ENCODE measurements at places on chromosomes 5 and 9.

GRCh38 chr9:110472111-110472510 is 107.4 kb downstream of the SVEP1 start:
- no peak for DNase-seq

- DNase-seq, result no peak
Observed at GRCh38 chr5:158288272-158288657, 429.3 kb upstream of the CLINT1 start.

- no peak for DNase-seq
Observed at GRCh38 chr5:3891113-3891512, 295.5 kb downstream of the IRX1 start.

DNA sequence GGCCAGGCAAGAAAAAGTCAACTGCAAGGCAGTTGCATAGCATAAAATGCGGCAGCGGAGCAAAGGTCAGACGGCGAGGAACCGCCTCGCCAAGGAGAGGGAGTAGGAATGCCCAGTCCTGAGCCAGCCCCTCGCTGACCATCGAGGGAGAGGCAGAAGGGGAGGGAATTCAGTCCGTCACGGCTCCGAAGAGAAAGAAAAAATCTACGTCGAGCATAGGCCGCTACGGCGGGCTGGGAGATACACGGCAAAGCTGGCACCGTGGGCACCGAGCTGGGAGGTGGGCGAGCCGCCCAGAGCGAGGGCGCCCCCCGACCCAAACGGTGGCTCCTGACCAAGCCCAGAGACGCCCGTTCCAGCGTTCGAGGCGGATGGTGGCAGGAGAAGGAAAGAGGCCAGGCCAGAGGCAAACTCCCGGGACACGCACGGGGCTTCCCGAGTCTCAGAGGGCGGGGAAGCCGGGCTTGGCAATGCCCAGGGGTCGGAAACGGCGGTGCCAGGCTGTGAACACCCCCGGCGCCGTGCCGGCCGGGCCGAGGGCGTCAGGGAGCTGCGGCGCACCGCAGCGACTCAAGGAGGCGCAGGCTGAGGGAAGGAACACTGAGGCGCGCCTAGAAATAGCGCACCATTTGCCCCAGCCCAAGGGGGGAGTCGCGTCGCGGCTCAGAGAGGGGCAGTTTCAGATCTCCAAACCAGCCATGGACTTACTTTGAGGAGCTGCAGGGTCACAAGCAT is 518 bp downstream of the SPRY4 start:
- DNase-seq, result peak; percentile 58

DNA sequence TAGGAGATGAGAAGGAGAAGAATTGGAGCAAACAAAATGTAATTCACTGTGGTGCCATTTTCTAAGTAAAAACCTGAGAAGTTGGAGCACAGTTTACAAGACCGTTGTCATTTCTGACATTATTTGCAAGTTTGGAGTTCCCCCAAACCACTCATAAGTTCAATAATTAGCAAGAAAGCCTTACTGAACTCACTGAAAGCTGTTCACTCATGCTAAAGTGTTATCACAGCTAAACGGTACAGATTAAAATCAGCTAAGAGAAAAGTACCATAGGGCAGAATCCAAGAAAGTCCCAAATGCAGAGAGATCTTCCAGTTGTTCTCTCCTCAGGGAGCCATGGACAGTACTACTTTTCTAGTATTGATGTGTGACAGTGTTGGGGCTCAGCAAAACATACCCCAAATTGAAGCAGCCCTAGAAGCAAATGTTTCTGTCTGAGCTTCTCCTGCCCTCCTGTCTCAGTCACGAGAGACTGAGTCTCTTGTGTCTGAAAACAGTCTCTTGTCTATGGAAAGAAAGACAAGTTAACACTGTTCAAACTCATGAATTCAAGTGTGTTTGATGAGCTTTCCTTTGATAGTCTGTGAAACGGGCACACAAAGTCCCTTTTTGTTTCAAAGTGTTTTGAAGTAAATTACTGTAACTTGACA is 221.2 kb downstream of the GABRG2 start:
- no peak for DNase-seq

DNA sequence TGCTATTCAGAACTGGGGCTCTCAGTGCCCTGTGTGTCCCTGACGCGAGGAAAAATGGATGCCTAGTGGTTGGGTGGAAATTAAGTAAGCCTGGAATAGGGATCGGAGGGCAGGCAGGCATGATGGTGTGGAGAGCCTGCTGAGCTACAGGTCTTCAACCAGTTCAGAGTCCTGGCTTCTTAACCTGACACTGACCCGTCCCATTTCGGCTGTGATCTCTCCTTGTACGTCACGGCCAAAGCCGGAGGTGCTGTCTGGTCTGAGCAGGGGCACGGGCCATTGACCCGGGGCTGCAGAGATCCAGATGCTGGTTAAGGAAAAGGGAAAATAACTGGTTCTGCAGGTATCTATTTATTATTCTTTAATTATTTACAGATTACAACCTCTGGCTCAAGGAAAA is 27.9 kb downstream of the RHOBTB3 start:
- DNase-seq, result no peak

DNA sequence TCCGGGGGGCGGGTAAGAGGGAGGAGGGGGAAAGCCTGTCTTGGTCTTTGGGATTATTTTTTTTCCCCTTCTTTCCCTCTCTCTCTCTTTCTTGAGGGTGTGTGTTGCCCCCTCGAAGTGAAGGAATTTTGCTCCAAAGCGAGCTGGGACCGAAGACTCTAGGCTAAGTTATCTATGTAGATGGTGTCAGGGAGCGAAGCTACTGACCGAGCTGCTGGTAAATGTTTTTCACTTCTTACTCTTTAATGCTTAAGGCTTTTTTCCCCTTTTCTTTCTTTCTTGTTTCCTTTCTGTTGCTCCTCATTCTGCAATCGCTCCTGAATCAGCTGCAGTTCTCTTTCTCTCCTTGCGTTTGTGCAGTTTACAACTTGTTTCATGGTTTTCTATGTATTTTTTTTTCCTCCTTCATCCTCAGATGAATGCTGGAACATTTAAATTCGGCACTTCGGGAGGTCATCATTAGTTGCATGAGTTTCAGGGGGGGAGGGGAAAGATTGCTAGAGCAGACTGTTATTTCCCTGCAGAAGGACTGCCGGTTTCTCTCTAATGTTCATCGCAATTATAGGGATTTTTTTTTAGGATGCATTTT is 1312.0 kb upstream of the WWC1 start:
- no peak for DNase-seq

DNA sequence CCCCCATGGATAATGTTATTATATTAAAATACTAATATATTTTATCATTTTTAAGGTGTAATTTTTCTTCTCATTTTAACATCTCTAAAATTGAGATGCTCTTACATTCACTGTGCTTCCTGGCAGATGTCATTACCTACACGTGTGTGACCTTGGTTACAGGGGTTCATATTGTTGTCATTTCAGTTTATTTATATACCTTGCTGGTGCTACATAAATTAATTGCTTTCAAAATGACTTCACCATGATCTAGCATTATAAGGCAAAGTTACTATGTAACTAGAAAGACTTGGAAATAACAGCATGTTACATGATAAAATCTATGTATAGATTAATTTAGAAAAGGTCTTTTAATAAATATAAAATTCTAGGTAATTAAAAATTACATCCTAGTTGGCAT is 60.9 kb downstream of the ARHGEF28 start:
- DNase-seq, result no peak

DNA sequence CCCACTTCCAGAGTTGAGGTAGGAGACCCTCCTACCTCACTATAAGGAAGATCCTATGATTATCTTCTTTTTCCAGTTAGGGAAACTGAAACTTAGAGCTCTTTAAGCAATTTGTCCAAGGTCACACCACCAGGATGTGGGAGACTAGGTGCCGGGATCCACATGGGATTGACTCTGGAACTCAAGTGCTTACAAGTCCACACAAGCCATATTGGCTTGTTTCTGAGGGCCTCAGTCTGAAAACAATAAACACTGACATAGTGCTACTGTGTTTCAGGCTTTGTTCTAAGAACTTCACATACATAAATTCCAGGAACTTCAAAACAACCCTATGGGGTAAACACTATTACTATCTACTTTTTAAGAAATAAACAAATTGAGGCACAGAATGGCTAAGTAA is 481.3 kb downstream of the ZSWIM6 start:
- no peak for DNase-seq

DNA sequence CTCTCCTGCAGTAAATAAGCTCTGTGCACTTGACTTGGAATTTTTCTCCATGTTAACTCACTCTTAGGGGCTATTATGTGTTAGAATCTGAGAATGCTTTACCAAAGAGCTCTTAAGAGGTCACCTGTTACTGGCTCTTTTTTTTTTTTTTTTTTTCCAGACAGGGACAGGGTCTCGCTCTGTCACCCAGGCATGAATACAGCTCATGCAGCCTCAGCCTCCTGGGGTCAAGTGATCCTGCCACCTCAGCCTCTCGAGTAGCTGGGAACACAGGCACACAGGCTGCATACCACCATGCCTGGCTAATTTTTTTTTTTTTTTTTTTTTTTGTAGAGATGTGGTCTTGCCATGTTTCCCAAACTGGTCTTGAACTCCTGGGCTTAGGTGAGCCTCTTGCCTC is 22.1 kb downstream of the HMGXB3 start:
- no peak for DNase-seq

- DNase-seq, result no peak
Observed at GRCh38 chr5:89816038-89816437, 593.5 kb downstream of the CETN3 start.

- no peak for DNase-seq
Observed at GRCh38 chr5:23483090-23483489, 24.3 kb upstream of the PRDM9 start.

GRCh38 chr9:75880618-75881017 is 9.9 kb upstream of the PCSK5 start:
- no peak for DNase-seq

GRCh38 chr9:134517069-134517680 is 124.4 kb upstream of the COL5A1 start:
- DNase-seq, result no peak

DNA sequence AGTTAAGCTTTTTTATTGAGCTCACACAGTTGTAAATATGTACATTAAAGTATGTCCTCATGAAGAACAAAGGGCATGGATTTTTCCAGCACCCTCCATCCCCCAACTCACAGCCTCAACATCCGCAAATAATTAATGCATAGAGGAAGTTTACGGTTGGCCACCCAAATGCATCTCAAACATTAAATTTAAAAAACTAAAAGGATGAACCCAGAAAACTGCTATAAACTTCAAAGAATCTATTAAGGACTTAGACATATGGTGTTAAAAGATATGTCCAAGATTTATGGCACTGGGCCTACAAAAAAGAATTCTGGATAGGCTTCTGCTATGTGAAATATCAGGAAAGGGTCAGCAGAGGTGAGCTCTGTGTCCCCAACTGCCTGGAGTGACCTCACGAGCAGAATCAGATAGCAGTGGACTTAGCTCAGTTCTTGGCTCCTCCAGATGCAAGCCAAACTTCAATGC is 54.0 kb upstream of the TNC start:
- DNase-seq, result no peak

- no peak for DNase-seq
Observed at GRCh38 chr5:124650951-124651662, 95.3 kb downstream of the ZNF608 start.

GRCh38 chr5:96538808-96539250 is 105.8 kb upstream of the PCSK1 start:
- no peak for DNase-seq

DNA sequence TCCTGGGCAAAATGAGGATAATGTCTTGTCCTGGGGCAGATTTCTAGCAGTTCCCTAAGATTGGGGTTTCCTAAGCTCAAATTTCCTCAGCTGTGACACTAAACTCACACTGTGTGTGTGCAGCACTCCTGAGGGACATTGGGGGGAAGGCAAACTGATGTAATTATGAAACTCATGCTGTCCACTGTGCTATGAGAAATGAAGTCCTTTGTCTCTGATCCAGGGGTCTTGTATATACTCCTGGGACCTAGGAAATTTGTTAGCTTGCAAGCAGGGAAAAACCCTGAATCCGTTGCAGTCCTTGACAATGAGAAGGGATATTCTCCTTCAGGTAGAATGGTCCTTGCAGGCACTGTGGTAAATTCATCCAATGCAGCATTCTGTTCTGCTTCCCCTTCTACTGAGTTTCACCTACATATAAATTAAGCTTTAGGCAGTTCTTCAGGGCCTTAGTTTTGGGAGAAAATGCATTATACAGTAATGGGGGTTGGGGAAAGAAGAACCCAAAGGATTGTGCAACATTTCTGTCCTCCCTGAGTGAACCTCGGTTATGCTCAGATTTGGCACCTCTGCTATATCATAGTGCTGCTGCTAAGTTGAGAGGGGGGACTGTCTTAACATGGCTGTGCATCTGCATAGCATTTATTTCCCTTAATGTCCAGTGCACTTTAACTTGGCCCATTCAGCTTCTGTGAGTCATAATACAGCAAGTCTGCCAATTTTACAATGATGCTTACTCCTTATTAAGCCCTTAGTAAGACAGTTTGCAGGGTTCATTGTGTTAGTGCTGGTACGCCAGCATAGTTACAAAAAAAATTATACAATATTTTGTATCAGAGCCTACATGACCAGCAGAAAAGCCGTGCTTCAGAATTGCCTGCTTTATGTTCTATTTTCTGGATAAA is 80.2 kb downstream of the PJA2 start:
- DNase-seq, result no peak

- DNase-seq, result no peak
Observed at GRCh38 chr9:15115702-15116101, 191.3 kb downstream of the TTC39B start.

- DNase-seq, result no peak
Observed at GRCh38 chr5:178372142-178372571, 139.6 kb upstream of the PHYKPL start.

DNA sequence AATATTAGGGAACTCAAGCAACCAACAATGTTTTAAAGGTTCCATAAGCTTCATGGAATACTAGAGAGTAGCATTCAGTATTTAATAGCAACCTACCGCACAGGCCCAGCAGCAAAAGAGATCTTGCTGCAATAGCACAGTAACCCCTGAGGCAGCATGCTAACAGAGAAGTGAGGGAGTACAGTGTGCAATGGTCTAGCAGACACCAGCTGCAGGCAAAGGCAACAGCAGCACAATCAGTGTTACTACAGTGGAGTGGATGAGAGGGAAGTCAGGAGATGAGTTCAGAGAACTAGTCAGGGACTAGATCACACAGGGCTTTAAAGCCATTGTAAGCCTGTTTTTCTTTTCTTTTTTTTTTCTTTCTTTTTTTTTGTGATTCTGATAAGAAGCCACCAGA is 2.8 kb downstream of the TICAM2 start:
- DNase-seq, result peak; percentile 75

- no peak for DNase-seq
Observed at GRCh38 chr9:99712214-99712613, 109.5 kb upstream of the NR4A3 start.

Data from adrenal gland (tissue), 19 donors.